ENCODE measurements at places on chromosomes 16 and 17. TPM values are rescaled to one million over a fixed set of nuclear protein-coding genes. Genes with fewer than 3 reads are reported as not detected.
A peak's percentile ranks its signal among the peaks of the same experiment; 100 is the strongest.

Gene HSD17B1
- 0.75 TPM for total RNA-seq

DNA sequence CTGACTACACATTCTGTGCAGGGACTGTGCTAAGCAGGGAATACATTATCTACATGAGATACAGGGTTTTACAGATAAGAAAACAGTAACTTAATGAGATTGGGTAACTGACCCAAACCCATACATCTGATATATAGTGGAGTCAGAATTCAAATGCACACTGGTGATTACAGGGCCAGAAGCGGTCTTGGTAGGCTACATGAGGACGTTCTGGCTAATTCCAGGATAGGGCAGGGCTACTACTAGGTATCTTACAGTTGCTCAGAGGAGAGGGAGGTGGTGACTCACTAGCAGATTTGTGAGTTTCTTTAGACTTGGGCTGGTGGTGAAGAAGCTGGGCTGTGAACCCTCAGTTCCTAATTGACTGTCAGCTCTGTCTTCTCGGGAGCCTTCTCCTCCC, 21.4 kb downstream of the TRIM16 start:
- DNase-seq: no peak

Gene SBK1
- total RNA-seq: 0.17 TPM

Gene NLRC3
- 0.57 TPM for total RNA-seq

DNA sequence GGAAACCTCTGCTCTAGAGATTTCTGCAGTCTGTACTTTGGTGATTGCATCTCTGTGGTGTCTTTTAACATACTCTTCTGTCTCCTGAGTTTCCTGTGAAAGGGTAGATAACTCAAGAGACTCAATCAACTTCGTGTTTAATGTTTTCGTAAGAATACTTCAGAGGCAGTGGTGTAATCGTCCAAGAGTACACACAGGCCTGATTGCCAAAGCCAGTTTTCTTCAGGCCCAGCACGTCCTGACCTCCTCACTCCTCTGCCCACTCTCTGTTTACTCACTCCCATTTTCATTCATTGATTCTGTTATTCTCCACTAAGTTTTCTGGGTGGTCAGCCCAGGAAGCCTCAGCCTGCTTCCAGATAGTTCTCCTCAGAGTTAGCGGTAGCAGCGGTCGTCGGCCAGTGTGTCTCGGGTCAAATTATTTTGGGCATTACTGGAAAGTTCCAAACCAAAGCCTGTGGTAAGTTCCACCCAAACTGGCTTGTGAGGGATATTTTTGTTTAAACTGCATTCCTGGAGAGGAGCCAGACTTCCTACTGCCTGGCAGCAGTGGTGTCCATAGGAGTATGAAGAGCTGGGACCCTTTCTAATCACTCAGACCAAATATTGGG, 293.2 kb downstream of the WWOX start:
- DNase-seq: no peak

Gene DPEP3
- total RNA-seq: not detected

Gene SP6
- under 0.01 TPM for total RNA-seq

Gene HS3ST3B1
- total RNA-seq: 4.0 TPM

DNA sequence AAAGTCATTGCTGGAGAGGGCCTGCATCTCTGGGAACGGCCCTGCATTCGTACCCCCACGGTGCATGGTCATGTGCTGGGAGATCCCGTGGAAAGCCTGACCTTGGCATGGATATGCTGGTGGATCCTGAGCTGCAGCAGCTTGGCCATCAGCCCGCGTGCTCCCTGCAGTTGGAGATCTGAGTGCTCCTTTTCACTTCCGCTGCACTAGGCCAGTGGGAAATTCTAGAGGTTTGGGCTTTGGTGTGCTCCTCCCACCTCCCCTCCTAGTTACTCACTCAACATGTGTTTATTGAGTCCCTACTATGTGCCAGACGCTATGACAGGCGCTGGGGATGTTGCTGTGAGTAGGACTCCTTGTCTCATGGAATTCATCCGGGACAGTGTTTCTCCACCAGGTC, 91.1 kb downstream of the RGS9 start:
- no peak for DNase-seq

DNA sequence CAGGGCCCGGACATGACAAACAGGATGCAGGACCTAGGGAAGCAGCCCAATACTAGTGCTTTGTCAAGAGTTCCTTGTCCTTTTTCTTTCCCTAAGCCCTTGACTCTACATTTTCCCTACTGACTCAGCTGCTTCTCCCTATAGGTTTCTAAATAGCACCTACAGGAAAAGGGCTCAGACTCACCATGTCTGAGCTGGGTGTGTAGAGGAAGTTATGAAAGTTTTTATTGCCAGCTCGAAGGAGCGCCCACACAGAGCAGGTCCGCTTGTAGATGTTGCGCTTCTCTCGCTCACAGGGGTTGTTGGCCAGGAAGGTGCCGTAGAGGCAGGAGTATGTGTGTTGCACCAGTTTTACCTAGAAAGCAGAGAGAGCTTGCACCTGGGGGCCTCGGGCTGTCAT, 10.6 kb downstream of the MTMR4 start:
- no peak for DNase-seq

DNA sequence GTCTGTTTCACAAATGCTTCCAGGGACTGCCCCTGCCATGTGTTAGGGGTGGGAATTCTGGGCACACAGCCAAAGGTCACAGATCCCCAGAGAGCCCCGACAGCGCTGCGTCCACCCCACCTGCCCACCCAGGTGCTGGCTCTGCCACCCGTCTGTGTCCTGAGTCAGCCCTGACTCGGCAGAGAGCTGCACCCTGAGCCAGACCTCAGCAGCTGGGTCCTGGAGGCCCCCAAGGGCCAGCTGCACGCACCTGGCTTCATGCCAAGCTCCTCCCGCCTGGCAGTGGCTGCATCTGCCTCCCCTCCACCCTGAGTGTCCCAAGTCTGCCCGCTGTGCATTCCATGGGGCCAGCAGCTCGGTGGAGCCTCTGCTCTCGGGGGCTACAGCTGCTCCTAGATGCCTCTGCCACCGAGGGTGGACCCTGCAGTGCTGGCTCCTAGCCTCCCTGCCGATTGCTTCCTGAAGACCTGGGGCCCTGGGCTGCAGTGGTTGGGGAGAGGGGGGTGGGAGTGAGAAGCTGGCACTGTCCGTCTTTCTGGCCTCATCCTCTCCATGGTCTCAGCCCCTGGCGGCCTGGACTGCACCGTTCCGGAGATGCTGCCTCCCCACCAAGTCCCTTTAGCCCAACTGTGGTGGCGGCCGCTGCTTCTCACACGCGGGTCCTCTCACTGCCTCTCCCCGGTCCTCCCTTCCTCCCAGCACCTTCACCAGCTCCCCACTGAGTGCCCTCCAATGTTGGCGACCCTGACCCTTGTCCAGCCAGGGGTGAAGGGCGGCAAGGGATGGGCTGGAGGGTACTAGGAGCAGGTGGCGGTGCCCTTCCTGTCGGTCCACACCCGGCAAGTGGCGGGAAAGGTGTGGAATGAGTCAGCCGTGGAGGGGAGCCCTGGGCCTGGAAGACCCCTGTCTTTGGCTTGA, 3.0 kb downstream of the SECTM1 start:
- no peak for DNase-seq

Gene DHRS7C
- not detected for total RNA-seq

DNA sequence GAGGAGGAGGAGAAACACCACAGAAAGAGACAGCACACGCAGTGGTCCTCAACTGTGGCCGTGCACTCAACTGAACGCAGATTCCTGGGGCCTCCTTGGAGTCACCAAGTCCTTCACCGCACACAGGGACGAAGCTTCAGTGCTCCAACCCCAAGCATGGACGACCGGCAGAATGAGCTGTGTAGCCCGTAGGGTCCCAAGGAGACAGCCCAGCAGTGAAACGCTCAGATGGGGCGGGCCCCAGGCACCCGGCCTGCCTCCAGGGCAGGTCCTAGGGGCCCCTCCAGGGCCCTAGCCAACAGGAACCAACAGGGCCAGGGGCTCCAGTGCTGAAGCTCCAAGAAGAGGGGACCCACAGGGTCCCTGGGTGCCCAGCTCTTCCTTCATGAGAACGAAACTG, 13.2 kb downstream of the RAB40B start:
- DNase-seq: no peak

GRCh38 chr17:81659038-81659437, 2.7 kb upstream of the PDE6G start:
- DNase-seq: no peak

- no peak for DNase-seq
Measured at GRCh38 chr17:44768505-44769142, 9.8 kb downstream of the ADAM11 start.

GRCh38 chr17:81514739-81515529, 2.3 kb upstream of the ACTG1 start:
- DNase-seq: no peak

- DNase-seq: no peak
Measured at GRCh38 chr16:66832190-66832589, 1.4 kb upstream of the NAE1 start.

Gene KRT9
- not detected for total RNA-seq

Gene APOBR
- 3.5 TPM for total RNA-seq

DNA sequence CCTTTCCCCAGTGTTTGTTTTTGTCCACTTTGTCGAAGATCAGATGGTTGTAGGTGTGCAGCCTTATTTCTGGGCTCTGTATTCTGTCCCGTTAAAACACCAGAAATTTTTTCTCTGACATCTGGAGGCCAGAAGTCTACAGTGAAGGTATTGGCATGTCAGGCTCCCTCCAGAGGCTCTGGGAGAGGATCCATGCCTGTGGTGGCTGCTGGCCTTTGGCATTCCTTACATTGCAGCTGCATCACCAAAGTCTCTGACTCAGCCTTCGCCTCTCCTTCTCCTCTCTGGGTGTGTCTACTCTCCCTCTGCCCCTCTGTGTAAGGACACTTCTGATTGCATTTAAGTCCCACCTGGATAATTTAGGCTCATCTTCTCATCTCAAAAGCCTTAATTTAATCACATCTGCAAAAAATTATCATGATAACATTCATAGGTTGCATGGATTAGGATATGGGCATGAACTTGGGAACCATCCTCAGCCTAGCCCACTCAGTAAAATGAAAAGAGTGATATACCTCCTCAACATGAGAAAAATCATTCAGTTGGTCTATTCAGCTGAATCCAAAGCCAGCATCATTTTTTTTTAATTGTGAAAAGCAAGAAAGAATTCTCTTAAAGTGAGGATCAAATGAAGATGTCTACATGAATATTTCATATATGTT, 78.0 kb downstream of the MAP2K6 start:
- no peak for DNase-seq

Gene ZNF624
- total RNA-seq: 4.5 TPM

Gene HOXB1
- total RNA-seq: not detected

Gene SLC5A11
- total RNA-seq: not detected

- DNase-seq: no peak
Measured at GRCh38 chr16:1461146-1461545, 13.7 kb downstream of the CLCN7 start.

GRCh38 chr16:73172241-73172972, 124.5 kb upstream of the ZFHX3 start:
- DNase-seq: no peak

DNA sequence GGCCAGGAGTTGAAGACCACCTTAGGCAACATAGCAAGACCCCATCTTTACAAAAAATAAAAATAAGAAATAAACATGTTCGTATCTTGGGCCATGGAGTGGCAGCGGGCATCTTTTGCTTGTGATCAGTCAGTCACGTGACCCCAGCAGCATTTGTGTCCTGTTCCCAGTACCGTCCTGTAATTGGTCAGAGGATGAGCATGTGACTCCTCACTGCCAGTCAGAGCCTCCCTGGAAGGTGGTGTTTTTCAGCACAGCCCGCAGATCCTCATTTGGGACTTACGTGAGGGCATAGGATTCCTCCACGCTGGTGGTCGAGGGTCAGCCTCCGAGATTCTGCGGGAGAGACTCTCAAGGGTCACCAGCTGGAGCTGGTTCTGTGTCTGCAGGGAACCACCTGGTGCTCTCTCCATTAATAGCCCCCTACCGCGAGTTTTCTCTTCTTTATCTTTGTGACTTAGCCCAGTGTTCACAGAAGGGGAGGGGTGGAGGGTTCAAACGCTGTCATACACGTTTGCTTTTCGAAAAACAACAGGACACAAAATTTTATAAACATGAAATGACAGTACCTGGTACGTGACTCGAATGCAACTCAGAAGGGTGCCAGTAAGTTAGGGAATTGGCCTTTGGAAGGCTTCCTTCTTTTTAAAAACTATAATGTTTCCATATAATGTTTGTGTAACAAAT, 17.2 kb downstream of the MRC2 start:
- no peak for DNase-seq

DNA sequence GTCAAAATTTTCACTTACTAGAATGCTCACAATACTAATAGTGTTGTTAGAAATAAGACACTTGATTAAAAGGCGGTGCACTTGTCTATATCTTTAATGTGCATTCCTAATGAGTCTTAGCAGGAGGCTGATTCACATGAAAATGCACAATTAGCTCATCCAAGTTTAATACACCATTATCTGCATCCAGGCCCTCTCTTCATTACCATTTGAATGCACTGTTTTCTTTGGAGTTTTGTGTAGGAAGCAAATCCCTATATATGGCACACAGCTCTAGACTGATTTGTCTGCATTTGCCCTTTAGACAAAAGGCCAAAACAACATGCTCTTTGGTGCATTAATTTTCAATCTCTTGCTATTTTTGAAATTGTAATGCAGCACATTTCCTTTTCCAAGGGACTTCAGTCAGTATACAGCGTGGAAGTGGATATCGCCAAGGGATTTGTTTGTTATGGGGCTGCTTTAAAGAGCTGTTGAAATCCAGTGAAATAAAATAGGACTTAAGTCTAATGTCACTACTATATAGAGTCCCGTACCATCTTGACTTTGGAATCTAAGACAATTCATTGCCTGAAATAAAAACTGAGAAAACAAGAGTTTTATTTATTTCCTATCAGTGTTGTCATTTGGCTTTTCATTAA, 257.6 kb upstream of the CPHXL start:
- DNase-seq: no peak

Gene KRTAP9-8
- total RNA-seq: not detected

GRCh38 chr17:9309216-9309615, 266.4 kb downstream of the STX8 start:
- no peak for DNase-seq

GRCh38 chr17:4903051-4903818, at the start of gene CHRNE:
CHRNE (minus strand) TSS chr17:4903098; CDS start chr17:4903063, 35 bp downstream.
- peak; percentile 94 for DNase-seq

Gene WNT9B
- total RNA-seq: 0.66 TPM

DNA sequence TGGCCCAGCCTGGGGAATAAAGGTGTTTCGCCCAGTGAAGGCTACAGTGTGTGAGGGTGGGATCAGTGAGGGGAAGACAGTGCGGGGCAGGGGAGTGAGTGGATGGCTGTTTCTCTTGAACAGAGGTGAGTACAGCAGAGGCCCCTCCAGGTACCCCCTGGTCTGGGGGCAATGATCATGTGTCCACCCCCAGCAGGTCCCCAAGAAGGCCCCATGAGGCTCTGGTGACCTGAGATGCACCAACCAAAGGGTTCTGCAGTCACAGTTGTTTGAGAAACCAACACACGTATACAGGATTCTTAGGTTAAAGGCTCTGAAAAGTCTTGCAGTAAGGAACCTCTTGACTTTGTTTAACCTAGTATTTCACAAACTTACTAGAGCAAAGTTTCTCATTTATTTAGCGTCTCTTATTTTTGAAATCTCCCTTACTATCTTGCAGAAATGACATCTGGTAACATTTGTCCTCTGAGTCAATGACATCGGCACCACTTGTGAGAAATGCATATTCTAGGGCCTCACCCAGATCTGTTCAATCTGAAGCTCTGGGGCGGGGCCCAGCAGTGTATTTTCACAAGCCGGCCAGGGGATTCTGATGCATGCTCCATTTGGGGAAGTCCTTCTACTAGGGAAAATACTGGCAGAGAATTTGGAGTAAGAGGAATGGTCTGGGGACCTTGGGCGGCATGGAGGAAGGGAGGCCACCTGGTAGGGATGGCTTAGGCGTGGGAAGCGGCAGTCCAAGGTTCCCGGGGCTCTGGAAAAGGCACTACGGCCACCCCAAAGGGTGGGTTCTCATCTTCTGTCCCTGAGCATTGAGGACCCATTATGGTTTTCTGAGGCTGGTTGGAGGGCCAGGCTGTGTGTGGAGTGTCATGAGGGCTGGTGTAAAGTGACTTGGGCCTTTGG, 217.3 kb downstream of the NTN1 start:
- no peak for DNase-seq

All from esophagus muscularis mucosa (tissue), 4 donors.